ENCODE measurements at places on chromosomes 7 and 10. TPM values are rescaled to one million over a fixed set of nuclear protein-coding genes. Genes with fewer than 3 reads are reported as not detected.

DRGX gene
- total RNA-seq = not detected

TLX1 gene
- not detected for total RNA-seq

DYDC2 gene
- total RNA-seq = not detected

HKDC1 gene
- total RNA-seq = 10.0 TPM

CHST15 gene
- total RNA-seq = not detected

PRPS1L1 gene
- not detected for total RNA-seq

FAM180A gene
- not detected for total RNA-seq

RNF148 gene
- total RNA-seq = not detected

CALML5 gene
- total RNA-seq = not detected

Measured in activated CD4-positive, alpha-beta T cell treated with anti-CD3 and anti-CD28 coated beads, Interleukin-2, amount 10 ng/mL, durations not matched to agents 7 days and 5 days (primary cell).